Activated naive CD8-positive, alpha-beta T cell treated with anti-CD3 and anti-CD28 coated beads, Interleukin-2, amount 10 ng/mL, durations not matched to agents 7 days and 5 days (primary cell): ENCODE measurements at places on chromosomes 4 and X.

- DNase-seq = no peak
Observed at GRCh38 chrX:128848374-128848773, 674.9 kb downstream of the SMARCA1 start.

DNA sequence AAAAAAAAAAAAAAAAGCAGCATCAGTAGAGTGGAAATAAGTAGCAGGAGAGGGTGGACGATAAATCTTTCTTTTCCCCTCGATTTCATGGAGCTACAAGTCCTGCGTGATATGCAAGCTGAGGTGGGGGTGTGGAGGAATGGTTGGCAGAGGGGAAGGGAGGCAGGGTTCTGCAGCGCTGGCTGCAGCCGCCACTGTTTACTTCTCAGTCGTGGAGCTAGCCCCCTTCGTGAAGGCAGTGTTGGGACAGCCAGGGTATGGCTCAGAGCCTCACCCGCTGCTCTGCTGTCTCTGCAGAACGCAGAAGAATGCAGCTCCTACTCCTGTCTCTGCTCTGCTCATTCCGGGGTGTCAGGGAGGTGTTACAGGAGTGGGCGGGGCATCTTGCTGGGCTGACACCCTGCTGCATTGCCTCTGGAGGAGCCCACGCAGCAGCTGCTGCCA lies 140.6 kb downstream of the GPM6A start:
- DNase-seq = no peak

DNA sequence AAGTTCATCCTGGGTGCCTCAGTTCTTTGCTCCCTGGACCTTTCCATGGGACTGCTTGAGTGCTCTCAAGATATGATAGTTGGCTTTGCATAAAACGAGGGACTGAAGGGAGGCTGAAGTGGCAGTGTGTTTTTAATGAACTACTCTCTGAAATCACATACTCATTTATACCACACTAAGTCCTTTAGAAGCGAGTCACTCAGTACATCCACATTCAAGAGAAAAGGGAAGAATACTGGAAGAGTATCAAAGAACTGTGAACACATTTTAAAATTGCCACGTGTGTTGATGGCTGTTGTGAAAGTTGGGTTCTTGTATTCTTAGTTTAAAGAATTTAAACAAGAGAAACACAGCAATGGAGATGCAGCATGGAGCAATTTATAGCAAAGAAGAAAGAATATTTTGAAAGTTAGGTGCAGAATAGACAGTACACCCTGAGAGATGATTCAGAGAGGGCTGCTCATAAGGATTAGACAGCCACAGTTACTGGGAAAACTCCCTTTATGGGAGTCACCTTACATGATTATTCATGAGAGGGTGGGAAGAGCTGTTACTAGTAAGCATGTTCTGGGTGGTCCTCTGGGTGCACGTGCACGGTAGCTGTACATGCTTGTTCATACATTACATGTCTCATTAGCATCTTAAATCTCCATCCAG lies 380.7 kb downstream of the ADGRL3 start:
- no peak for DNase-seq

DNA sequence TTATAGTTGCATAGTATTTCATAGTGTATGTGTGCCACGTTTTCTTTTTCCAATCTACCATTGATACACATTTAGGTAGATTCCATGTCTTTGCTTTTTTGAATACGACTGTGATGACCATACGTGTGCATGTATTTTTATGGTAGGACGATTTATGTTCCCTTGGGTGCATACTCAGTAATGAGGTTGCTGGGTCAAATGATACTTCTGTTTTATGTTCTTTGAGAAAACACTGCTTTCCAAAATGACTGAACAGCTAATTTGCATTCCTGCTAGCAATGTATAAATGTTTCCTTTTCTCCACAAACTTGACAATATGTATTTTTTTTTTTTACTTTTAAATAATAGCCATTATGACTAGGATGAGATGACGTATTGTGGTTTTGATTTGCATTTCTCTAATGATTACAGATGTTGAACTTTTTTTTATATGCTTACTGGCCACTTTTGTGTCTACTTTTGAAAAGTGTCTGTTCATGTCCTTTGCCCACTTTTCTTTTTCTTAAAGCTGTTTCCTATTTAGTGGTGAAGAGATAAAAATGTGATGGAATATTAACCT lies 969.5 kb upstream of the NDST4 start:
- DNase-seq = no peak

DNA sequence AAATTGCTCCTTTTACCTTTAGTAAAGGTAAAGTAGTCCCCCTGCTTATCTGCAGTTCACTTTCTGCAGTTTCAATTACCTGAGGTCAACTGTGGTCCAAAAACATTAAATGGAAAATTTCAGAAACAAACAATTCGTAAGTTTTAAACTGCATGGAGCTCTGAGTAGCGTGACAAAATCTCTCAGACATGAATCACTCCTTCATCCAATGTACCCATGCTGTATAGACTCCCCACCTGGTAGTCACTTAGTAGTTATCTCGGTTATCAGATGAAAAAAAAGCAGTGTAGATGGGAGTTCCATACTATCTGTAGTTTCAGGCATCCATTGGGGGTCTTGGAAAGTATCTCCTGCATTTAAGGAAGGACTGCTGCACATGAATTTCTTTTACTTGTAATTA lies 7.7 kb downstream of the UNC5C start:
- DNase-seq = no peak

DNA sequence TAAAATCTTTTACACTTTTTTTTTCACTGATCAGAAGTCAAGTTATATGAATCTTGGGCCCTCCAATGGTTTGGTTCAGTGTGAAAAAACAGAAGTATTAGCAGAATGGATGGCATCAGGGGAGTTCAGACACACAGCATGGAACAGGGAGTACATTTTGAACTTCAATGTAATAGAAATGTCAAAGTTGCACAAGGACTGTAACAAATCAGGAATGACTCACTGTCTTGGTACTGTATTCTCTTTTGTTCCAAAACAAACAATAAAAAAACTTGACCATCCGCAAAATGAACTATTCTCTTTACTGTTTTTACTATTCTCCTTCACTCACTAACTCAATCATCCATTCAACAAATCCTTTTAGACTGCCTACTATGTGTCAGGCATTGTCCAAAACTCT lies 401.0 kb downstream of the FSTL5 start:
- no peak for DNase-seq

DNA sequence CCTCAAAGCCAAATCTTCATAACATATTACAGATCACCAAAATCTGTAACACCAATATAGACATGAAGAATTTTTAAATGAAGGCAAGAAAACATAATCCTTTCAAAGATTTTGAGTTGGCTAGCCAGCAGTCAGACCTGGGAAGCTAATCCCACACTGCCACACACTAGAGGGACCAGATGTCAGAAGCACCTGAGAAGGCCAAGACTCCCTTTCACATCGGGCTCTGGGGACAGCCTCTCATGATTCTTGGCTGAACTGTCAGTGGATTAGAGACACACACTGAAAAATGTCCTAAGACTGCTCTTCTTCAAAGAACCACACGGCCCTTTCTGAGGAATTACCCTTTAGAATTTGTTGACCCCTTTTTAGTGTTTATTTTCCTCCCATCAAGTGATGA lies 28.2 kb upstream of the SPATA4 start:
- DNase-seq = no peak

GRCh38 chrX:24332878-24333277 lies 19.0 kb upstream of the SUPT20HL2 start:
- no peak for DNase-seq

DNA sequence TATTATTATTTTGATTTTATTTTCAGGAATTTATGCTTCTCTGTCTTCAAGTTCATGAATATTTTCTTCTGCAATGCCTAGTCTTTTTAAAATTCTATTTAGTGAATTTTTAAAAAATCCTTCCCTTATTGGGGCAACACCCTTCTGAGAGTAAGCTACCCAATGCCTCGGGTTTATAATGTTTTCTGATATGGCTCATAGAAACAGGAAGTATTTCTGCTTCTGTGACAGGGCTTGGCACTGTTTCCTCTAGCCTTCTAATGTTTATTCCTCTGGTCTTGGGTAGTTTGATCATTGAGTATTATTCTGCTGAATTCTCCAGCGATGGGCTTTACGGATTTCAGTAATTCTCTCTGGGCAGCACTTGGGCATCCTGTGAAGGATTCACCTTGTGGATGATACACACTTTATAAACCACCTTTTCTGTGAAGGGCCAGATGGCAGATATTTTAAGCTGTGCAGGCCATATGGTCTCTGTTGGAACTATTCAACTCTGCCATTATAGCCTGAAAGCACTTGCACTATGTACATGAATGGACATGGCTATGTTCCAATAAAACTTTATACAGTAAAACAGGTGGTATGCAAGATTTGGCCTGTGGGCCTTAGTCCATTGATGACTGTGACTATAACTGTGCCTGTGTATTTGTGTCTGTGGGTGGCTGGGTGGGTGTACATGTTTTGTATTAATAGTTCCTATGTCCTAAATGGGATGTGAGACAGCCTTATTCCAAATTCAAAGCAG lies 95.9 kb upstream of the FAT1 start:
- DNase-seq = no peak

- no peak for DNase-seq
Observed at GRCh38 chr4:18882468-18882867, 860.9 kb upstream of the LCORL start.

DNA sequence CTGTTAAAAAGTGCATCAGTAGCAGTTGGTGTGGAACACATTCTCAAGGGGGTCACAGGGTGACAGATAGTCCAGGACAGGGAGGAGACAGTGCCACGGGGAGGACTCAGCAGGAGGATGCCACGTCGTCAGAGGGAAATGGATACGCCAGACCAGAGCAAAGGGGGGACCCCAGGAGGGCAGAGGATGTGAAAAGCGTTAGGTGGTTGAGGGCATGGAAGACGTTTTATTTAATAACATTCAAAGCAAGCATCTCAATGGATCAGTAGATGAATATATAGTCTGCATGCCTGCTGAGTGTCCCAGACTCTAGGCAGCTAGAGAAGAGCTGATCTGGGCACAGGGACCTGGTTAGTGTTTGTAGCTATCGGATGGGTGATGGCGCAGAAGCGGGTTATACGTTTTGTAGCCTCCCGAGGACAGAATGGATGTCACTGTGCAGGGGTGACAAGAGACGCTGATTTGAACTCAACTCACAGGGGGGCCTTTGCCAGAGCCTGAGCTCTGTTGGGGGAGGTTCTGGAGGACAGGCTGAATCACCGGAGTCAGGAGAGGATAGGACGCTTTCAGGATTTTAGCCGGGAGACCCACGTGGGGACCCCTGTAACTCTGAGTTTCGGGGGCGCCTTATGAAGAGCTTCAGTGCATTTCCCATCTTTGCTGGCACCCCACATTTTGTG lies 81.3 kb downstream of the STOX2 start:
- no peak for DNase-seq

DNA sequence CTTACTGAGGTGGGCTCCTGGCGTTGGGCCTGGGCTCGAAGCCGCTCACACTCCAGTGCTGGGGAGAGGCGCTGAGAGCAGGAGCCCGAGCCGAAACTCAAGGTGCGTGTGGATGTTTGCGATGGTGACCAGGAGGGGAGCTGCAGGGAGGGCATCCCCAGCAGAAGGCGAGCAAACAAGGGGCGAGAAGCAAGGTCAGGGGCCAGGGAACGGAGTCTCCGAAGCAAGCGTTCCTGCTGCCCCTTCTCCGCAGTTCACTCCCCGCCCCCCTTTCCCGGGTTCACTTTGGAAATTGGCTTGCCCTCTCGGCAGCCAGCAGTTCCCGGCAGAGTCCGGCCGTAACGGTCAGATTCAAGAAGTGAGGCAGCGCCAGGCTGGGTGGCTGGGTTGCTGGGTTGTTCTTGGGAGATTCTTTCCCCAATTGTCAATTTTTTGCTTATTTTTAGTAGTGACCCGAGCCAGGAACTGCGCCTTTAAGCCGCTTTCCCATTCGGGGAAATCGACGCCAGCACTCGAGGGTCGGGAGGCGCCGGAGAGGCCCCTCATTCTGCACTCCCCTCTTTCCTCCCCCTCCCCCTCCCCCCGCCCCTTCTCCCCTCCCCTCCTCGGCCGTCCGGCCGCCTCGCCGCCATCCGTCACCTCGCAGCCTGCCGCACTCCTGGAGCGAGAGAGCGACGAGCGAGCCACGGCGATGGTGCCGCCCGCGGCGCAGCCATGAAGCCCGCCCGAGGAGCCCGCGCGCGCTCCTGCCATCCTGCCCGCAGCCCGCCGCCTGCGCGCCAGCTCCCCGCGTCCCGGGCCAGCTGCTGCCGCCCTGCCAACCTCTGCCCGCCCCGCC lies at the start of gene FRMPD3:
Gene FRMPD3, plus strand, starts transcription at position 655 of the 838 bp plus-strand sequence. CDS start 76,937 bp downstream, outside the sequence.
- peak; percentile 30 for DNase-seq

DNA sequence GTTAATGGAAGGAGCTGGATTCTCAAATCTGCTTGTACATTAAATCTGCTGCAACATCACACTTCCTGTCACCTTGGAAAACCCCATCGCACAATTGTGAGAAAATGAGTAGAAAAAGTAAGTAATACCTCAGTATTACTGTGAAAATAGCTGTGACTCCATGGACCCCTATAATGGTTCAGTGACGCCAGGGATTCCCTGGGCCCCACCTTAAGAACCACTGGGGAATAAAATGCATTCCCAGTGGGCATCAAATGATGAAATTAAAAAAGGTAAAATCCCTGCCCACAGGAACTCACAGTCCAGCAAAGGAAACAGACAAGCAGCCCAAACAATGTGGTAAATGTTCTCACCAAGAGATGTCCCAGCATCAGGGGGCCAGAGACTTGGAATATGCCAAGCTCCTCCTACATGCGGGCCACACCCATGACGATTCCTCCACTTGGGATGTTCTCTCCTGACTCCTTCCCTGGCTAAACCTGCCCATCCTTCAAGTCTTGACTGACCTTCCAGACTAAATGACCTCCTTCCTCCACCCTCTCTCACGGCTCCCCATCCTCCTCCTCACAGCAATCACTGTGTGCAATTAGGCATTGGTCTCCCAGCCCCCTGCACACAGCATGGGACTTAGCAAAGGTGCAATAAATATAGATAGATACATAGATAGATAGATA lies 2.6 kb downstream of the EVC2 start:
- no peak for DNase-seq

- DNase-seq = no peak
Observed at GRCh38 chr4:145720656-145721055, 40.7 kb downstream of the C4orf51 start.

DNA sequence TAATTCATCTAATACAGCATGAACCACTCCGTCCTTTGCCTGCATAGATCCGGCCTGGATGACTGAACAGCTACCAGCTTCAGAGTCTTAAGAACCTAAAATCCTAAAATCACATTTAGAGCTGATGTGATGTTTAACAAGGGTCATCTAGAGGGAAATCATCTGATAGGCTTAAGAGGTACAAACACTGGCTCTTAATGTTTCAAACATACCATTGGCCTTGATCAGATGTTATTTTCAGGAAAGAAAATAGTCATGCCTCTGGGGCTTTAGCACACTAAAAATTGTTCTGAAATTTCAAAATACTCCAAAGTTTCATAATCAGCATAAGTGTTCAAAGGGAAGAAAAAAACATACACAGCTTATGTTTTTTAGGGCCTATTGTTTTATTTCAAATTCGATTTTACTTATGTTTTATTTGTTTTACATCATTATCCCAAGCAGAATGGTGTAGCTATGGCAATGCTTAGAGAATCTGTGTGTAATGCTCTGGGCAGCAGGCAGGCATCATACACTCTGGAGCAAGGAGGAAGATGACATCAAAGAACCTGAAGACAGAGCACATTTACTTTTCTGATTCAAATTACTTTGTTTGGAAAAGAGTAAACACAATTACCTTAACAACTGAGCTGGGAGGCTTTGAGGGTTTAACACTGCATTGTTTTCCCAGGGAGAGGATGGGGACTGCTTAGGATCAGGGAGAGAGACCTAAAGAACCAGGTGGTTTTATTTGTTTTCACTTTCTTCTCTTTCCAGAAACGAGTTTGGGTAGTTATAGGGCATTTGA lies 25.3 kb upstream of the LEF1 start:
- no peak for DNase-seq
